Esophagus mucosa (tissue), 1 donor: ENCODE measurements at places on chromosomes 2 and 18. TPM values are rescaled to one million over a fixed set of nuclear protein-coding genes. Genes with fewer than 3 reads are reported as not detected.

Gene LRATD1
- total RNA-seq, result 74.7 TPM

Gene CFAP221
- total RNA-seq, result not detected

Gene LOXL3
- total RNA-seq, result 0.52 TPM

Gene CD8A
- total RNA-seq, result 0.44 TPM

Gene SLC23A3
- total RNA-seq, result 0.64 TPM

Gene ASAP2
- total RNA-seq, result 6.4 TPM

DNA sequence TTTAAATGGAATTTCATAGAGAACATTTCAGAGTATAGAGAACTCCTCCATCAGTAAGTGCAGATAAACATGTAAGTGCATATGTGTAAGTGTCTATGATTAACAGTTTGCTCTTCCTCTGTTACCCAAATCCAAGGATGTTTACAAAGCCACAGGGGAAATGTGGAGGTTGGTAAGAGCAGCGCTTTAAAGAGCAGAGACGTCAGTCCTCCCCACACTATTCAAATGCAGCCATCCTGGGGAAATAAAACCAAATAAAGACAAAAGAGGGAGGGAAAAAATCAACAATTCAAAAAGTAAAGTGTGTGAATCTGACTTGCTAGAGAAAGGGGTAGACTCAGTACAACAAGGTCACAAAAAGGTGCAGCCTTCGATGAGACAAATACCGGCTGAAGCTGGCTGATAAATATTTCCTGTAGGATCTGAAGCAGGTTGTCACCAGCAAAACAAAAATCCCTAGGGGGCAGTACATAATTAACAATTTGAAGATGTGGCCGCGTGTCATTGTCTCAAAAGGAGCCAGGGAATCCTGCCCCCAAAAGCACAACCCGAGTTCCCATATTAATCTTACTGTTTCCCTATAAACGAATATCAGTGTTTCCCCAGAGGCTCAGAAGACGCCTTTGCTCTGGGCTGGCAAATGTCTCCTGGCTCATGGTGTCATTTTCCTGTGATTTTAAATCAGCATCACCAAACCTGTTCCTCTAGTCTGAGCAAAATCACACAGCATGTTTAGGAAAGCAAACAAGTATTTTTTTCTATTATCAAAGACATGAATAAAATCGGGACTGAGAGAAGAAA, 216.5 kb downstream of the CDCA7 start:
- peak; percentile 73 for ATAC-seq

- no peak for ATAC-seq
Observed at GRCh38 chr2:233118648-233119000, 58.5 kb downstream of the INPP5D start.

DNA sequence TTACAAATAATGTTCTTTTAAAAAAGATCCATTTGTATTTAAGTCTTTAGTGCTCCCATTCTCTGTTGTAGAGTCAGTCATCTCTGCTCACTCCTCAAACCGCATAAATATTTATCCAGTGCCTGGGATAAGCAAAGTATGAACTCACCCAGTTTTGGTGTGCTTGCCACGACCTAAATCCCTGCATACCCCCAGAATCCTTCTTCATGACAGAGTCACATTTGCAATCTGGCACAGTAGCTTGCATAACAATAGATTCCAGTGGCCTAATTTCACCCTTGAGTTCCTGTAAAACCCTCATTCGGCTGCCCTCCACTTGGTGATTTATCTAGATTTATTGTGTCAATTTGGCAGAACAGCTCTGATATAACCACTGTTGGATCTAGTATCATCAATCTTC, 92.9 kb downstream of the DTNA start:
- no peak for ATAC-seq

- no peak for ATAC-seq
Observed at GRCh38 chr18:28684746-28685355, 507.9 kb upstream of the CDH2 start.

DNA sequence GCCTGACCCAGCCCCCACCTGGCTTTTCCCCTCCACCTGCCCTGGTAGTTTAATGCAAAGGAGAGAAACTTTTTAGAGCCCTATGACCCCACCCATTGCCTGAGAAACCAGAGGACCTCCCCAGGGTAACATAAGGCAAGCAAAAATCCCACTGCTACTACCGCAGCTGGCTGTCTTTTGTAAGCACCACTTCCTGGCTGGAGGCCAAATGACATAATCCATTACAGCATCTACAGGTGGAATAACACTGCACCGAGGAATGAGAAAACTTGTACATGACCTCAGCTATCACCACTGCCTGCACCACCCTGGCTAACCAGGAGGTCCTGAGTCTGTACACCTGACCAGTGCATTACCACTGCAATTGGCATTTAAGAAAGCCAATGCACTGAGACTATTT, 149.6 kb upstream of the GALNT5 start:
- no peak for ATAC-seq

DNA sequence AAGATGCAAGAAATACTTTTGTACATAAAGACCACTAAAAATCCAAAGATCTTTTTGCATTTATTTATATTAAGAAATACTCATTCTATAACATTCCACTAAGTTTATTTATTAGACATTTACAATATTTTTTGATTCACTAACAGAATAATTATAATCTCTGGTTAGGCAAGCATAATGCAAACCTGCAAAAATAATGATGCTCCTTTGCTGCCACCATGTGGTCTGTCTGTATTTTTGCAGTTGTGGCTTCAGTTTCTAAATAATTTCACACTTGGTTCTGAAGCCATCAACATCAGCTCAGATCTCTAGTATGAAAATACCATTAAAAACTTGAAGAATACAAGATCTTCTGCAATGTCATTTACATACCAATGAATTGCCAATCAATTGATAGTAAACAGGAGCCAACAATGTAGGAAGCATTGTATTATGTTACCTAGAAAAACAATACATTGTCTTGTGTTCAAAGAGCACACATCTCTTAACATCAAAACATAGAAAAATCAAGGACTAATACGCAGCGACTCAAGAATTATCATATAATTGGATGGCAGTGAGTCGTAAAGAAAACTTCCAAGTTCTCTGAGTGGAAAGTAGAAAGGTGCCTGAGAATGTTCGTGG, 28.8 kb upstream of the WDR75 start:
- ATAC-seq, result no peak

DNA sequence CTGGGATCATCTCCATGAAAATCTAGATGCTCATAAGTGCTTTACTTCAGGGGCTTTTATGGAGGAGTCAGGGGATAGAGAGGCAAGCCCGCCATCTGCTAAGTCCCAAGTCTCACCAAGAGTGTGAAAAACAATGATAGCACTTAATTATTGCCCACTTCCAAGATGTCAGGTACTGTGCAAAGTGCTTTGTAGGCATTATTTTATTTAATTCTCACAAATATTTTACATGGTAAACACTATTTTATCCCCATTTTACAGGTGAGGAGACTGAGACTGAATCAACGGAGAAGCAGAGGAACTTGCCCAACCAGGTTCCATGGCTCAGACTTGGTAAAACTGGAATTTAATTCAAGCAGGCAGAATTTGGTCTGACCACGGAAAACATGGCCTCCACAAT, 147.5 kb downstream of the ACKR3 start:
- no peak for ATAC-seq

GRCh38 chr2:53778536-53779162, 8.1 kb downstream of the ASB3 start:
- ATAC-seq, result no peak

- ATAC-seq, result no peak
Observed at GRCh38 chr18:32438173-32438572, 32.5 kb downstream of the GAREM1 start.
